Fibroblast of lung (primary cell): ENCODE measurements at places on chromosomes 7 and 10. TPM values are rescaled to one million over a fixed set of nuclear protein-coding genes. Genes with fewer than 3 reads are reported as not detected.
A peak's percentile ranks its signal among the peaks of the same experiment; 100 is the strongest.

DNA sequence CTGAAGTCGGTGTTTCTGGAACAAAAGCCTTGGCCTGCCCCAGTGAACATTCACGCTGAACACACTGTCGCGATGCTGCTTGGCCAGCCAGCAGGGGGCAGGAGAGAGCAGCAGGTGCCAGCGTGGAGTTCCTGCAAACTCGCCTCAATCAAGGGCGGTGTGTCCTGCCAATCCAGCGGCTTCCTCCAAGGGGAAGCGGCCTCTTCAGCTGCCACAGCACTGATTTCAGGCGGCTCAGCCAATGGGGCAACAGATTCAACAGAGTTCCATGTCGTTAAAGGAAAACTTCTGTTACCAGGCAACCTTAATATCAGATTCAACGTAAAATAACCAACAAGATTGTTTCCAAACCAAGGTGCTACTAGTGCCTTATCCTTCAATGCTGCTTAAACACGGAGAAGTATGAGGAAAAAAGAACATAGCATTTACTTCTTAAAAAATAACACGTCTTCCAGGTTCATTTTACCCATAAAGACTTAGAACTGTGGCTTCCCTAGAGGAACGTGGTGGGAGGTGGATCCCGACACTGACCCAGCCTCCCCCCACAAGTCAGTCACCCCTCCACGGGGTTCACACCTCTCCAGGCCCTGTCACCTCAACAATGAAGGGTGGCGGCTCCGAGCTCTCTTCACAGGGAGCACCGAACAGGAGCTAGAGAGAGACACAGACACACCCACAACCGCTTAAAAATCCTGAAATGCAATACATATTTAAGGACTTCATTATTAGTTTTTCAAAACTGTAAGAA is 178.2 kb downstream of the DIP2C start:
- DNase-seq = peak; percentile 95

GRCh38 chr10:62196528-62196927 is 72.1 kb downstream of the RTKN2 start:
- DNase-seq = no peak

GRCh38 chr10:78769526-78769925 is 299.2 kb upstream of the ZMIZ1 start:
- no peak for DNase-seq

- no peak for DNase-seq
Observed at GRCh38 chr7:1823376-1824150, 153.5 kb downstream of the ELFN1 start.

DNA sequence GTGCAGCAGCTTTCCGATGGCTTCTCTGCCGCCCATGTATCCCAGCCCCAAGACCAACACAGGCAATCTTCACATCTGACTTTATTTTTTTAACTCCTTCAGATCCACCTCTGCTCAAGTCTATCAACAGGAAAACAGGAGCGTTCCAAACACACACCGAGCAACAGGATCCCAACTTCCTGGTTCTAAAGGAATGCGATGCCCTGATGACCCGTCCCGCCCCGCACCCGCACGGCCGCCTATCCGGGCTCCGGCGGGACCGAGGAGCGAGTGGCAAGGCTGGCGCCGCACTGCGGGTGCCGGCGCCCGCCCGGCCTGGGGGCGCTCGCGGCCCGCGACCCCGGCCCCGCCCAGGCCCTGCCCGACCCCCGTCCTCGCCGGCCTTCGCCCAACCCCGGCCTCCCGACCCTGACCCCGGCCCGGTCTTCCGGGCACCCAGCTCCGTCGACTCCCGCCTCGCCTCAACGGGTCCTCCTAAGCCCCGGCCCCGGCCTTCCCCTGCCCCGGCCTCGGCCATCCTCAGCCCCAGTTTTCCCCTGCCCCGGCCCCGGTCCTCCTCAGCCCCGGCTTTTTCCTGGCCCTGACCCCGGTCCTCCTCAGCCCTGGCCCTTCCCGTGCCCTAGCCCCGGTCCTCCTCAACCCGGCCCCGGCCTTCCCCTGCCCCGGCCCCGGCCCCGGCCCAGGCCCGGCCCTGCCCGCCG is 730 bp downstream of the LARP4B start:
- peak; percentile 41 for DNase-seq

DNA sequence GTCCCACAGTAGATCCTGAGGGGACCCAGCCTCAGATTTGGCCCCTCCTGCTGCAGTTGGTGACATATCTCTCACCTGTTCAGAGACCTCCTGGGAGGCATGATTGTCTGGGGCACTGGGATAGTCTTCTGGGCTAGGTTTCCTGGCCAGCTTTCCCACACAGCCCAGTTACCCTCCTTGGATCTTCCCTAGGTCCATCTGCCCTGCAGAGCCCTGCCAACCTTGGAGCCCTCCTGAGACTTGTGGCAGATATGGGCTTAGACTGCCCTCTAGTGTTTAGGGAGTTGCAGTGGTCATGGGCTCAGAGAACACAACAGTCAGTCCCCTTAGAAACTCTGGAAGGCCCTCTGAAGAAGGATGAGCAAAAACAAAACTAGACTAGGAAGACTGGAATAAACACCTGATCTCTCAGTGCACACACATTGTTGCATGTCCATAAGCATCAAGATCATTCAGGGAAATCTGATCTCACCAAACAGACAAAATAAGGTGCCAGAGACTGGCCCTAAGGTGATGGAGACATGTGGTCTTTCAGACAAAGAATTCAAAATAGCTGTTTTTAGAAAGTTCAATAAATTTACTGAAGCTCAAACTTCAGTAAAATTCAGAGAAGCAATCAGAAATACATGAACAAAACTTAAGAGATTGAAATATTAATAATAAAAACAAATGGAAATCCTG is 324.6 kb downstream of the ATRNL1 start:
- peak; percentile 44 for DNase-seq

- no peak for DNase-seq
Observed at GRCh38 chr7:37076668-37077067, 352.4 kb upstream of the AOAH start.

- no peak for DNase-seq
Observed at GRCh38 chr7:157056957-157057902, 46.8 kb upstream of the MNX1 start.

DNA sequence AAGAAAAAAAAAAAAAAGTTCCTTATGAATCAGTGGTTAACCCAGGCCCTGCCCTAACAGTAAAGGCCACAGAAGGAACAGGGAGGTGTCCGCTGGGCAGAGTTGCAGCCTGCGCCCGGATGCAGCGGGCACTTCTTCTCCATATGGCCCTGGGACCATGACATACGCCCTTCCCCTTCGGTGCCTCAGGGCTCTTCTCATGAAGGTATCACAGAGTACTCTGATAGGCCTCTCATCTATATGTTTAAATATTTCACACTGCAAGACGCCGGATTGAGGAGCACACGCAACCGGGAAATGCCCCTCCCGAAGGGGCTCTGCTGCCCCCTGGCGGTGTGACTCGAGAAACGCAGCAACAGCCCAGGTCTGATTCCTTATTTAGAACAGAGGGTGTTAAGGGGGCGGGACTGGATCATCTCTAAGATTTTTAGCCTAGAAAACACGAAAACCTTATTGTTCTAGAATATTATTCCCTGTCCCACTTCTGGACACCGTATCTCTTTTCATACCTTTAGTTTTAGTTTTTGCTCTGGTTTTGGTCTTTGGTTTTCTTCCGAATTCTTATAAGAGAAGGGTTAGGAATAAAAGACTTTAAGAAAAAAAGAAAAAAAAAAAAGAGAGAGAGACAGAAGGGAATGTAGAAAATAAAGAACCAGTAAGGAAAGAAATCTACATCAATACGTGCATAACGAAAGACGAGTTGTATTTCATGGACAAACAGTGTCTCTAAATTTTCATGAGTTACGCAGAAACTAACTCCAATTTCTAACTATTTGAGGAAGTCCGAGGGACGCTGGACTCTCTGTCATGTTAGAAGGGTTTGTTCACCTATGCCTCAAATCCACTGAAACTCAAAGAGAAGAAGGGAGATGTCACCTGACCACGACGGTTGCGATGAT is 12.0 kb downstream of the DAGLB start:
- peak; percentile 61 for DNase-seq

Gene PANK1
- polyA plus RNA-seq = 4.2 and 5.3 TPM in 2 replicates

Gene WNT8B
- not detected in 2 replicates for polyA plus RNA-seq
